ENCODE measurements at places on chromosomes 6 and 20.
A peak's percentile ranks its signal among the peaks of the same experiment; 100 is the strongest.

- DNase-seq: peak; percentile 66
Observed at GRCh38 chr6:39381550-39382140, 59.1 kb upstream of the KCNK16 start.

- no peak for DNase-seq
Observed at GRCh38 chr6:83854001-83854501, 891 bp downstream of the RIPPLY2 start.

- no peak for DNase-seq
Observed at GRCh38 chr6:124987291-124987690, 25.1 kb downstream of the RNF217 start.

GRCh38 chr6:166580076-166581050 is 6.1 kb downstream of the RAMACL start:
- DNase-seq: no peak

DNA sequence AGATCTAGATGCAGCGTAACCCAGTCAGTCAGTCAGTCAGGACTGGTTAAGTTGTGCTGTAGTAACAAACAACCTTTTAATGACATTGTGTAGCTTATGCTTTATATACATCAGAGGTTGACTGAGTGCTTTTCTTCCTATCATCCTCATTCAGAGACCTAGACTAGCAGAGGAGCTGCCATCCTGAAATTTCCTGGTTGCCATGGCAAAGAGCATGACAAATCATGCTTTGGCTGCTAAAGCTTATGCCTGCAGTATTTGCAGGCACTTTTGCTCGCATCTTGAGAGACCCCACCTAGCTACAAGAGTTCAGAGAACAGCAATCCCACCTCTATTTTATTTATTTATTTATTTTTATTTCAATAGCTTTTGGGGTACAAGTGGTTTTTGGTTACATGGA is 244.0 kb downstream of the BTBD3 start:
- no peak for DNase-seq

DNA sequence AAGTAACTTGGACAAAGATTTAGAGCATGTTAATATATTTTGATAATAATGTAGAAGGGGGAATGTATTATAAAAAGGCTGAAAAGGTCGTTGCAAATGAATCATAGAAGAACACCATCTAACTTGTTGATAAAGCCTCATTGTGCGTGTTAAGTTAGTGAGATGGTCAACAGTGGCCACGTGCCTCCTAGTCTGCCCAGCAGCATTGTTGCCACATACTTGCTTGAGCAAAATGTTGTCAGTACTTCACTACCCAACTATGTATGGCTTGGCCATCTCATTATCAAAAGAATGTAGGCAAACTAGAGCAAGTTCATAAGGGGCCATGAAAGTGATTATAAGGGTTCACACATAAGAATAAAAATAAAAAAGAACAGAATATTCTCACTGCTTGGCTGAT is 84.6 kb downstream of the PHACTR1 start:
- no peak for DNase-seq

DNA sequence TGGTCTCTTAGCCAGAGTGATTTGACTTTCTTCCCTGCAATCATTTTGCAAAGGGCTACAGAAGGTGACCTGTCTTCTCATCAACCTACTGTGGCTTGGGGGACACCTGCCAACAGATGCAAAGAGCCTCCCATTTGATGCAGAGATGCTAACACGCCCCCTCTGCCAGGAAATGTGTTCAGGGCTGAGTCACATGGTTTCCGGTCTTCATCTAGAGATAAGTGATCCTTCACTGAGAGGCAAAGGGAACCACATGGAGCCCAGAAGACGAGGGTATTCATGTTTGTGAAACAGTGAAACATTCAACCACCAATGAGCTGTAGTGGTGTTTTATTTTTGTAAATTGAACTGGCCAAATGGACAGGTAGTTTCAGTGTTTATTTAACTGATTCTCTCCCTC is 109.0 kb upstream of the RIN2 start:
- no peak for DNase-seq

DNA sequence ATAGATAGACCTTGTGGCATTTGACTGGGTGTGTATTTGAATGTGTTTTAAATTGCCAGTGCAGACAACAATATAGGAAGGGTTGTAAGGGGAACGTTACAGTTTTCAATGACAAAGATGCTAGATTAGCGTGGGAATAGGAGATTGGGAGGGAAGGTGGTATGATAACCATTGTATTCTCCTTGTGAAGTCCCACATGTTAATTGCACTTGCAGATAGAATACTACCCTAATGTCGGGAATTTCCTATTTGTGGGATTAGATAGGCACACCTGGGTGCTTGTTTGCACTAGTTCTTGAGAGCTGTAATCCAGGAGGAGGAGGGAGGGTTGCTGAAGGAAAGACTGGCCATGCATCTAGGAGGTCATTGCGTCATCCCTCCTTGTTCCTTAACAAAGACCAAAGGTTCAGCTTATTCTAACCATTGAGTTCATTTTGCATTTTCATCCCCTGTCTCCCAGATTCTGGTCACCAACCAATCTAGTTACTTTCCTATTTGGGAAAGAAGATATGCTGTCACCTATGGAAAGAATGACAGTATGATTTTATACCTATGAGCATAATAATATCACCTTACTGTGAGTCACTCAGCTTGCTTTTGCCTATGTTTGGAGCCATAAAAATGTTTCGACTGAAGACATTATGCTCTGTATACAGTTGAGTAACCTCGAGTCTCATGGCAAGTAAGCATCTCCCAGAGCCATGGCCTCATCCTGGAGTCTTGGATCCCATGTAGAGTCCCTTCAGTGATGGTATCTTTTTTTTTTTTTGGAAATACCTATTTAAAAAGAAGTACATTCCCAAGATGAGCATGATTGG is 201.5 kb downstream of the DTNBP1 start:
- DNase-seq: no peak

DNA sequence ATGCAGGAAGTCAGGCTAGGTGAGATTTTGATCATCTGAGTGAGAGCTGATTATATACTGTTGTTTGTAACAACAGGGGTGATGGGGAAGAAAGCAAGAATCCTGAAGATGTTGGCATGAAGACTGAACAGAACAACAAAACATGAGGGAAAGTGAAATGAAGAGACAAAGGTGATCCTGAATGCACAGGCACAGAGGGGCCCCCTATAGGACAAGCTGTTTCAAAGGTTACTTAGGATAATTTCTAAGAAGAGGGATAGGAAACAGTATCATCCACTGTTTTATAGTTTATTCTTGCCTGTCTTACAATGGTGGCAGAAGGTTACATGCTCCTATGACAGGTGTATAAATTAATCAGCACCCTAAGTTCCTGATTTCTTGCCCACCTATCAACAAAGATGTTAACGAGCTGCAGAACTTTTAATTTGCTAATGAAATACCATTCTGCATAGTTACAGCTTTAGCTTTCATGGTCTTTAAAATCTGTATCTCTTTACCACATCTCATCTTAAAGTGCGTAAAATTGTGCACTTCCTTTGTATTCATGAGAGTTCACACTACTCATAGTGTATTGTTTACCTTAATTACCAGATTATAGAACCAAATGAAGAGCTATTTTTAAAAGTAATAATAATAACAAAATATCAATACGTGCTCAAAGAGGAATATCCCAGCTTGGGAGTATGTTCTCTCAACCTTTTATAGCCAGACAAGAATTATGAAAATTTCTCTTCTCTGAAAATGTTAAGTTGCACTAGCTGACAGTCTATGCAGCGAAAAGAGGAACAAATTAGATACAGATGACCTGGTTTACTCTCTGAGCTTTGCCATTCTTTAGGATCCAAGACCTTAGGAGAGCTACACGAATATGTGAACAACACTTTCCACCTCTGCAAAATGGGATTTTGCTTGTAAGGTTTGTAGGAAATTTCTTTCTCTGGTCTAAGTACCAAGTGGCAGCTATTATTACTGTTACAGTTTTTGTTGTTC is 192.5 kb downstream of the EDN1 start:
- DNase-seq: no peak

- no peak for DNase-seq
Observed at GRCh38 chr20:50360218-50360672, 149.9 kb upstream of the PTPN1 start.

- no peak for DNase-seq
Observed at GRCh38 chr6:20954315-20954714, 420.1 kb downstream of the CDKAL1 start.

DNA sequence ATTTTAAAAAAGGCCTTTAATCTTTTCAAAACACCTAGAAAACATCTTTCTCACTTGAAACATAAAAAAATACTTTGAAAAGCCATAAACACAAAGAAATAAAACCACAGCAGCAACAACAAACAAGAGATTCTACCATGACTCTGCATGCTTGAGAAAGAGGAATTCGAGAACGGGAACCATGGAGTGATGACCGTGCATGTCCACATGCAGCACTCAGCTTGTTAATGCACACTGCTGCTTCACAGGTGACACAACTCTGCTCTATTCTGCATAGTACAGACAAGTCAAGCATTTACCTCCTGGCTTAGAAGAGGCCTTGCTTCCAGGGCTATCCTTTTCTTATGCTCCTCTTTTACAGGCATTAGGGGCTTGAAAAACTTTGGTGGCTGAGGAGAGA is 64.9 kb upstream of the NUP153 start:
- DNase-seq: no peak

DNA sequence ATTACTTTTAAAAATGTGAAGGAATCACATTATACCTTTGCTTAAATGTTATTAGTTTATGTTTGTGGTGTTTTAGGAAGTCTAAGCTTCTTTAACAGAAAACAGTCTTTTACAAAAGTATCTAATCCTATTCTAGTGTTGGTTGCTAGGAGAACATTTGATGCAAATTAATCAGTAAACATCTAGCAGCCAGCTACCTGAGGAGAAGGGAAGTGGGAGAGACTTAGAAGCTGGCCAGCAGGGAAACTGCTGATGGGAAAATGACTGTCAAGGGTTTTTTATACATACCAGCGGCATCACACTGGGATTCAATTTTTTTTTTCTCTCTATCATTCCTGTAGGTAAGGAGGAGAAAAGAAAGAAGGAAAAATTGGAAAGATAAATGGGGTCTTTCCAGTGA is 686.0 kb upstream of the MMS22L start:
- DNase-seq: no peak

DNA sequence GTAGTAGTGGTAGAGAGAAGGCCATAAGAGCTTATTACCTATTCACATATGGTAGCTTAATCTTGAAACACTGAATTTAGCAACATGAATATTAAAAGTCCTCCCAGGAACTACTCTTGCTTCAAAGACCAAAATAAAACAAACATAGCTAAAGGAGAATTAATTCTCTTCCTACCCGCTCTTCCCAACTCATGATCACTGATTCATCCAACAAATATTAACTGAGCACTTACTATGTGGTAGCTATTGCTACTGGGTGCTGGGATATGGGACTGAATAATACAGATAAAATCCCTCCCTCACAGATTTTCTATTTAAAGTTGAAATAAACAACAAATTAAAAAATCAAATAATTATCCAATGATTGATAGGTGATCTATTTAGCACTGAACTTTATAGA is 287.1 kb downstream of the BTBD9 start:
- no peak for DNase-seq

GRCh38 chr6:116022841-116023445 is 37.7 kb downstream of the FRK start:
- DNase-seq: no peak

- DNase-seq: no peak
Observed at GRCh38 chr6:129448965-129449364, 261.0 kb downstream of the ARHGAP18 start.

GRCh38 chr20:4740774-4741431 is 19.2 kb downstream of the PRND start:
- DNase-seq: no peak

- DNase-seq: no peak
Observed at GRCh38 chr20:36528875-36529417, 12.4 kb upstream of the MYL9 start.

DNA sequence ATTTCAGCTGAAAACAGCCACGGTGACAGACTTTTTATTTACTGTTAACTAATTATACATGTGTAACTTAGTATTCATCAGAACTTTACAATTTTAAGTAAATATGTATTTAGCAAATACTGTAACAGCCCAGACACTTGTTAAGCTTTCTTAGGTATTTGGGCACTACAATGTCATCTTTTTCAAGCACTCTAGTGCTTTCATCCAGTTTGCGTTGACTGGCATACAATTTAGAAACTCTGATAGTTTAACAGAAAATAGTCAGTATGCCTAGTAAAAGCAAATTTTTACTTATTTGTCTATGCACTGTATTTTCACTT is 10.6 kb downstream of the RBM39 start:
- DNase-seq: no peak

DNA sequence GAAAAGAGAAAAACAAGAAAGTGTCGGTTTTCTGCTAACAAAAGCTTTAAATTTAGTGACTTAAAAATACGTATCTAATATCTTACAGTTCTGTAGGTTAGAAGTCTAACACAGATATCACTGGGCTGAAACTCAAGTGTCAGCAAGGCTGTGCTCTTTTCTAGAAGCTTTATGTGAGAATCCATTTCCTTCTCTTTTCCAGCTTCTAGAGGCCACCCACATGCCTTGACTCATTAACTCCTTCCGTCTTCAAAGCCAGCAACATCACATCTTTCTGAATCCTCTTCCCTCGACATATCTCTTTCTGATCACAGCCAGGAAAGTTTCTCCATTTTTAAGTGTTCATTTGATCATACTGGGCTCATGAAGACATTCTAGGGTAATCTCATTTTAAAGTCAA is 262.0 kb downstream of the MAFB start:
- no peak for DNase-seq

GRCh38 chr6:142943711-142944123 is 1.3 kb downstream of the HIVEP2 start:
- no peak for DNase-seq

GRCh38 chr6:7016226-7016625 is 91.5 kb upstream of the RREB1 start:
- no peak for DNase-seq

DNA sequence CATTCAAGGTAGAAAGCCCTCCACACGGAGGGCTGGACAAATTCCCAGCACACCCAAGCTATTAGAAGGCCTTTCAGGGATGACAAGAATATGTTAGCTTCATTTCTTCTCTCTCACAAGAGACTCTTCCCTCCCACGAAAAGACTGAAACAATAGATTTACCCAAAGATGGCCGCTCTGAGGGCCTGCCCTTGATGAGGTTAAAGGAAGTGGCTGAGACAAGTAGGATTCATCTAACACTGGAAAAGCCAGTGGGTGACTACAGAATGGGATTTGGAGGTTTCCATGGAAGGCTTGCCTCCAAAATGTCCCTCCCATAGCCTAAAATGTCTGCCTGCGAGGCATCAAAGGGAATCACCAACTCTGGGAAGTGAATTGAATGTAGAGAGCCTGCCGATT is 277.6 kb downstream of the CLIC5 start:
- no peak for DNase-seq

- no peak for DNase-seq
Observed at GRCh38 chr20:63499338-63499969, 571 bp upstream of the EEF1A2 start.

- no peak for DNase-seq
Observed at GRCh38 chr20:18395544-18395943, 71.3 kb downstream of the DZANK1 start.

Data from NCI-H524 treated with DMSO at 0.1 percent for 48 hours (cell line).